ENCODE measurements at places on chromosomes 13 and 19. TPM values are rescaled to one million over a fixed set of nuclear protein-coding genes. Genes with fewer than 3 reads are reported as not detected.

KLK10 gene
- total RNA-seq = not detected

SIGLEC5 gene
- not detected for total RNA-seq

EFNB2 gene
- total RNA-seq = 101 TPM

DNA sequence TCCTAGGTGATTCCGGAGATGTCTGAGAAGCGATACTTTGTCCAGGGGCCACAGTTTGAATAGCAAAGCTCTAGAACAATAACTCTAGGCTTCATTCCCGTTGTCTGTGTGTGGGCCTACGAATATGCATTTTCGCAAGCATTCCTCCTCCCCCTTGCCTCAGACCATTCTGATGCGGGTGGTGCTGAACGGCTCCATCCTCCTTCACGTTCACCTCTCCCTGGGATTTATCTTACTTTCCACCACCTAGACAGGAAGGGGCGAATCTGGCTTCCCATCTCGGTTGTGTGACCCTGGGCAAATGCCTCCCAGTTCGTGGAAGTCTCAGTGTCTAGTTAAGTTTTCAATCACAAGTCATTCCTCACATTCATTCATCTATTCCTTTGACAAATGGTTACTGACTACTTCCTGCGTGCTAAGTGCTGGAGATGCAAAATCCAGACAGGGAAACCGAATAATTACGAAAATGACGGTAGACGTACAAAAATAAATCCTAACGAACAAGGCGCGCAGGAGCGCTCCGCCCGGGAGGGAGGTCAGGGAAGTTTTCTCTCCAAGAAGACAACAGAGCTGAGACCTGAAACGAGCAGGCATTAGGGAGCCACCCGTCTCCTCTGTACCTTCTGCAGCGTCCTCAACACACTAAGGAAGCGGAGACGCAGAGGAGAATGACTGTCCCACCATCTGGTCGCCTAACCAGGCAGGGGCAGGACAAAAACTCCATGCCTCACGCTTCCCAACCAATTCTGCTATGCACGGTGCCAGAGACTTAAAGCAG, 1.3 kb upstream of the CNOT3 start:
- DNase-seq = peak; percentile 63

- no peak for DNase-seq
These were observed 8.0 kb downstream of the PDS5B start for GRCh38 chr13:32594157-32594738.

DNA sequence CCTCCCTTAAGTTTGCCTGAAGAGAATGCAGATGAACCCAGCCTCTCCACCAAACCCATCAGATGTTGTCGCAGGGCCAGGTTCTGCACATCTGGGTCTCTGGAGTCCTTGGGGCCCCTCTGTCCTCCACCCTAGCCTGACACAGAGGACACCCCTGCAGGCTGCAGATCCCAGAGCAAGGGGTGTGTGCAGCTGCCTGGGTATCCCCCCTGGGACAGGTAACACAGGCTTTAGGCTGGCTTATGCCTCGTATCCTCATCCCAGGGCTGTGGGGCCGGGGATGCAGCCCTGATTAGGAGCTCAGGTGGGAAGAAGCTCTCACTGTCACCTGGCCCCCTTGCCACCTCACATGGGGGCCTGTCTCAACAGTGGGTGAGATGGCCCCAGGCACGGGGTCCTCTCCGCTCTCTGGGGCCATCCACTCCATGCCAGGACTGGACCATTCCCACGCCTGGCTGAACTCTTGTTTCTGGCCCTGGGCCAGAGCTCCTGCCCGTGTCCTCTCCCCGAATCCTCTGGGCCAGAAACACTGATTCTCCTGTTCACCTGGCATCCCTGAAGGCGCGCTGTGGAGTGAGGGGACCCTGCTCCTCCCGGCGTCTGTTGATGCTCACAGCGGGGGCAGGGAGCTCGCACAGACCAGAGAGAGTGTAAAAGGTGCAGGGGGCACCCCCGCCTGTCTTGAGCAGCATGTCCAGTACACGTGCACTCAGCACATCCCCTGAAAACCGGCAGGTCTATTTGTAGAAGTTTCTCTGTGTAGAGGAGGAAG, 38.7 kb upstream of the TPM4 start:
- DNase-seq = no peak

- no peak for DNase-seq
These were observed 11.5 kb downstream of the XPO4 start for GRCh38 chr13:20891034-20891433.

DNA sequence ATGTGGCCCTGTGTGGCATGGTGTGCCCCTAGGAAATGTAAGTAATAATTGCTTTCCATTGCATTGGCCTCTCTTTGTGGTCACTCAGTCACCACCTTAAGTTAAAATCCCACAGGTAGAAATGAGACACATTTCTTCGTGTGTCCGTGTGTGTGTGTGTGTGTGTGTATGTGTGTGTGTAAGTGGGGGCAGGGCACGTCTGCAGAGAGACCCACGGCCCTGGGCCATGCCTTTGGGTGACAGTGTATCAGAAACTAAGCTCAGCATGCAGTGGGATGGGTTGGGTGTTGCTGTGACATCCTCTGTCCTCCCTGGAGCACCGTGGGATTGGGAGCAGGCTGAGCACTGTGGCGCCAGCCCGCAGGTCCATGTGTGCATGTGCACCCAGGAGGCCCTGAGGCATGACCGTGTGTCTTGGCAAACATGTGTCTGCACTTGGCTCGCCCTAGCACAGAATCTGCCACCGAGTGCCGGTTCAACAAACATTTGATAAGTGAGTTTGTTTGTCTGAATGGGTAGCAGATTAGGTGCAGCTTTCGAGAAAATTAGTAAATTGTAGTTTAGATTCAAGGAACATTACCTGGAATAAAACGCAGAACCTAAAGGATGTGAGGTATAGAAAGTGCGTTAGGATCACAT, 91.8 kb downstream of the WTIP start:
- no peak for DNase-seq

DNA sequence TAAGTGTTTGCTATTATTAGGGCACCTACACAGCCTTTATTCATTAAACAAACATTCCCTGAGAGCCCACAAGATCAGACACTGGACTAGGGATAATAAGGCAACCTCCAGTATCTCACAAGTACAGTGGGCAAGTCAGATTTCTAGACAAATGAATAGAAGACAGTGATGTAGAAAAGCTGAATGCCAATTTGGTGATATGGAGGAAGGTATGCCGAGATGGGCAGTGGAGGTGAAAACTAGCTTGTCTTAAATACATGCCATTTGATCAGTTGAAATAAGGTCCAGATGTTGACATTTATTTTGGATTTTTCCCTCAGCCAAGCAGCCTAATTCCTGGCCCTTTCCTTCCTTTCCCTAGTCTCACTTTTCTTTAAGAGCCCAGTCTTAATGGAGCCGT, 130.3 kb downstream of the RXFP2 start:
- no peak for DNase-seq

- DNase-seq = no peak
These were observed 32.6 kb upstream of the ZSCAN5A start for GRCh38 chr19:56347163-56347778.

GRCh38 chr19:43674596-43674995, 4.6 kb upstream of the PLAUR start:
- no peak for DNase-seq

All from neural progenitor cell (in vitro differentiated cells).